Naive B cell (primary cell): ENCODE measurements at places on chromosomes 6 and 20.

GRCh38 chr20:46973766-46974165 lies 79.1 kb downstream of the EYA2 start:
- DNase-seq: no peak

GRCh38 chr6:45421709-45422502 lies 44.2 kb upstream of the SUPT3H start:
- peak; percentile 39 for DNase-seq

DNA sequence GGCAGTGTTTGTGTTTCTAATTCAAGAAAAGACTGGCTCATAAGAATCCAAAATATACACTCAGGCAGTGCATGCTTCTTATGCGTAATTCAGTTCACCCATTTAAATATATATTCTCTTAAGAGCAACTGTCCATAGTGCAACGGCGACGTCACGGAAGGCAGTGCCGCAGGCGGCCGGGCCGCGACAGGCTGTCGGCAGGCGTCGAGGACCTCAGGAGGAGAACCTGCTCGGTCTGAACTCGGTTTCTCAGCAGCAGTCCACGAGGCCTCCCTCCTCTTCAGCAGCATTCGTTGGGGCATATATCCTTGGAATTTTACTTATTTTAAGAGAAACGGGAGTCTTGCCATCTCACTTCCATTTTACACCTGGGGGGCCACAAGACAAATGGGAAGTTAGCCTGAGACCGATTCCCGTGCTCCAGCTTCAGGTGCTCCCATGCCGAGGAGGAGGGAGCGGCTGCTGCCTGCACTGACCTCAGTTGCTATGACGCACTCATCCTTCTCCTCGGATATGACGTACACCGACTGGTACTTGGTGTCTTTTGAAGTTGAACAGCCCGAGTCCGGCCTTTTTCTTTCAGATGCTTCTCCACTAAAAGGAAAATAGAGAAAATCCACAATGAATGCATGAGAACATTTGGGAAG lies 8.2 kb downstream of the DLL1 start:
- no peak for DNase-seq

DNA sequence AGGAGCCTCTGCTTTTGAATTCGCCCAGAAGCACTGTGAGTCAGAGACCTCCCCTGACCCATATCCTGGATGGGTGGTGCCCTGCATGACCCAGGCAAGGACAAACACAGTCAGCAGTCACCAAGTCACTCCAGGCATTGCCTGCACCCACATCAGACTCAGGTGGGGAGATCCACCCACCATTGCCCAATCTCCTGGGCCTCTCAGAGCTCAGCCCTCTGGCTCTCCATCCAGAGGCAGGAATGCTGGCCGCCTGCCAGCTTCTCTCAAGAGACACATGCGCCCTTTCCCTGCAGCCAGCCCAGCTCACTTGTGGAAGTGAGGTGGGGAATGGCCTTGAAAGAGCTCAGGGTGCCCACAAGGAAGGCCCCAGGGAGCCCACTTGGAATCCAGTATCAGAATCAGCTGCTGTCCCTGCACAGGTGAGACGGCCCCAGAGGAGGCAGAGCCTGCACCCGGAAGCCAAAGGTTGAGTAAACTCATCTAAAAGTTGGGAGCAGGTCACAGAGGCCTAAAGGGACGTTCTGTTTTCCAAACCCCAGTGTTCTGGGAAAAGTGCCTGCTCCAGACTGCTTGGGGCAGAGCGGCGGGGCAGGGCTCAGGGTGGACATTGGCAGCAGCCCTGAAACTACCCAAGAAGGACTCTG lies 129.8 kb downstream of the PREX1 start:
- DNase-seq: no peak

DNA sequence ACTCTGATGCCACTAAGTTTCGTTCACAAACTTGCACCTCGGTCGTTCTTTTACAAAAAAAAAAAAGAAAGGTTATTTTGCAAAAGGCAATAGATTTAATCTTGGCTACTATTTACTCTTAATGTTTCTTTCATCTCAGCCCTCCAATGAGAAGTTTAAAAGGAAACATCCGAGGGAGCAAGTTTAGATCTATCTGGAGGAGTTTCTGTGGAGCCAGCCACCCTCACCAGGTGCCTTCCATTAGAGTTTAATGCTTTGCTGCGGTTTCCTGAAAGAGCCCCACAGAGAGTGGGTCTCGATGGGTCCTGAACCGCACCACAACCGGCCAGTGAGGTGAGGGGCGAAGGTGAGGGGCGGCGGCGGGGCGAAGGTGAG lies 632 bp downstream of the PRKN start:
- DNase-seq: no peak

GRCh38 chr6:125688138-125688537 lies 61.3 kb upstream of the HEY2 start:
- DNase-seq: no peak

DNA sequence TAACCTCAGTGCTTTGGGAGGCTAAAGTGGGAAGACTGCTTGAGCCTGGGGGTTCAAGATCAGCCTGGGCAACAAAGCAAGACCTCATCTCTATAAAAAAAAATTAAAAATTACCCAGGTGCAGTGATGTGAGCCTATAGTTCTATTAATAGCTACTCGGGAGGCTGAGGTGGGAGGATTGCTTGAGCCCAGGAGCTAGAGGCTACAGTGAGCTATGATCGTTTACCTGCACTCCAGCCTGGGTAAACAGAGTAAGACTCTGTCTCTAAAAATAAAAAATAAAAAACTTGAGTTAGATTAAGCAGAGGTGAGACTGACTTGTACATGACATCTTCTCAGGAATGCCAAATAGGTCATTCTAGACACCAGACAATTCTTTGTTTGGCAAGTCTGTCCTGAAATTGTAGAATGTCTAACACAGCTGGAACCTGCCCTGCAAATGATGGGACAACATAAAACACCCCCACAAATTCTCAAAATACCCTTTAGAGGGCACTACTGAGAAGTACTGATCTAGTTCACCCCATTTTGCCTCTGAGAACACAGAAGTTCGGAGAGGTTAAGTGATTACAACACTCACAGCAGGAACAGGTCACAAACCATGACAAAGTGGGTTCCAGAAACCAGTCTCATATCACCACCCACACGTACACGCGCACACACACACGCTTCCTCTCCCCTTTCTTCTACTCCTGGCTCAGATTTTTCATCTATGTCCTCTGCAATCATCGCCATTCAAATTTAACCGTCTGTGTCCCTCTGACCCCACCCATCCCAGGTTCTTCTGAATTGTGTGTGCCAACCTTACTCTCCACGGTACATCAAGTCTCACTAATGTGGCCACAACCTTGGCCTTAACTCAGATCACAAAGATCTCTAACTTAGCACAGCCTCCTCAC lies 38.3 kb downstream of the ARHGAP18 start:
- peak; percentile 28 for DNase-seq

DNA sequence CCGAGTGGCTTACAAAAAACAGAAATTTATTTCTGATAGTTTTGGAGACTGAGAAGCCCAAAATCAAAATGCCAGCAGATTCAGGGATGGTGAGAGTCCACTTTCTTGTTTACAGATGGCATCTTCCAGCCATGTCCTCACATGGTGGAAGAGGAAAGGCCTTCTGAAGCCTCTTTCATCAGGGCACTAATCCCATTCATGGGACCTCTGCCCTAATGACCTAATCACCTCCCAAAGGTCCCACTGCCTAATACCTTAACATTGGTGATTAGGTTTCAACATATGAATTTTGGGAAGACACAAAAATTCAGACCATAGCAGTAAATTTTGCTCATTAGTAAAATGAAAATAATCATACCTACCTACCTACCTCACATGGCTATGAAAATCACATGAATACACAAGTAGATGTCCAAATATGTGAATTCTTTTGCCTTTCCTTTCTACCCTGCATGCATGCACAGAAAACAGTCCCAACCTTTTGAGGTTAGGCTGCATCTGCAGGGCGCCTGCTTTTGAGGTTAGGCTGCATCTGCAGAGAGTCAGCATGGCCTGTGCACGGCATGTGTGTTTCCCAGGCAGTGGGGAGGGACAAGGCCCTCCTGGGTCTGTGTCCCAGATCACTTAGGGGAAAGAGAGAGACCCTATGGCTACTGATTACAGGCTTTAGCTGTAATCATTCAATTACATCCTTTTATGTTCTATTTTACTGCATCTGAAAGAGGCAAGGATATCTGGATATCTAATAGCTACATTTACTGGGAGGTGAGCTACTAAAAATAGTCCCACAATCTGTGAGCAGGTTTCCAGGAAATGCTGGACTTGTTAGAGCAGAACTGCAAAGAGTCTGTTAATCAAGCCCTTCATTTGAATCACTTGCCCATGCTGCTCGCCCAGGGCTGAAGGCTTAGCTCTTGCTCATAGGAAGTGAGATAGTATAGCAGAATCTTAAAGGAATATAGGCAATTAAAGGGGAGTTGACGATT lies 497.7 kb upstream of the MARCKS start:
- DNase-seq: no peak

GRCh38 chr6:7727086-7727945 lies 1.4 kb downstream of the BMP6 start:
- DNase-seq: peak; percentile 9

- peak; percentile 59 for DNase-seq
Observed at GRCh38 chr6:108592371-108593337, 31.9 kb downstream of the FOXO3 start.

DNA sequence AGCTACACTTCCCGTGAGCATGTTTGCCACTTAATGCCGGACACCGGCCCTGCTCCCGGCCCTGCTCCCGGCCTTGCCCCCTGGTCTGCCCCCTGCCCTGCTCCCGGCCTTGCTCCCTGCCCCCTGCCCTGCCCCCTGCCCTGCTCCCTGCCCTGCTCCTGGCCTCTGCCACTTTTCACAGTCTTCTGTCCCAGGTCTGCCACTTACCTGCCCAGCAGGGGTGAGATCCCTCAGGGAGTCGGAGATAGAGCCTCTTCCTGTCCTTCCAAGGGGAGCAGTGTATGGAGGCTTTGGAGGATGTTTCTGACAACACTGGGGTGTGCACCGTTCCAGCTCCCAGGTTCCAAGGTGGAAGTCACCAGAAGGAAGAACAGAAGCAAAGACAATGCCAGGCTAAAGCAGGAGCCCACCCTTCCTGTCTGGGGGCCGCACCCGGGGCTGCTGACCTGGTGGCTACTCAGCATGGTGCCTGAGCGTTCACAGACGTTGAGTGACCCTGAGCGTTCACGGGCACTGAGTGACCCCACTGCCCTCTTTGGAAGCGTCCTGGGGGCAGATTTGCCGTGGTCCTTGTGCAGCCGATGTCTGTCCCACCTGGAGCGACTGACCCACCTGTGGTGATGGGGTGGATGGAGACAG lies 199.8 kb downstream of the DLL1 start:
- DNase-seq: no peak

GRCh38 chr6:24755279-24755678 lies 19.5 kb upstream of the GMNN start:
- DNase-seq: no peak

DNA sequence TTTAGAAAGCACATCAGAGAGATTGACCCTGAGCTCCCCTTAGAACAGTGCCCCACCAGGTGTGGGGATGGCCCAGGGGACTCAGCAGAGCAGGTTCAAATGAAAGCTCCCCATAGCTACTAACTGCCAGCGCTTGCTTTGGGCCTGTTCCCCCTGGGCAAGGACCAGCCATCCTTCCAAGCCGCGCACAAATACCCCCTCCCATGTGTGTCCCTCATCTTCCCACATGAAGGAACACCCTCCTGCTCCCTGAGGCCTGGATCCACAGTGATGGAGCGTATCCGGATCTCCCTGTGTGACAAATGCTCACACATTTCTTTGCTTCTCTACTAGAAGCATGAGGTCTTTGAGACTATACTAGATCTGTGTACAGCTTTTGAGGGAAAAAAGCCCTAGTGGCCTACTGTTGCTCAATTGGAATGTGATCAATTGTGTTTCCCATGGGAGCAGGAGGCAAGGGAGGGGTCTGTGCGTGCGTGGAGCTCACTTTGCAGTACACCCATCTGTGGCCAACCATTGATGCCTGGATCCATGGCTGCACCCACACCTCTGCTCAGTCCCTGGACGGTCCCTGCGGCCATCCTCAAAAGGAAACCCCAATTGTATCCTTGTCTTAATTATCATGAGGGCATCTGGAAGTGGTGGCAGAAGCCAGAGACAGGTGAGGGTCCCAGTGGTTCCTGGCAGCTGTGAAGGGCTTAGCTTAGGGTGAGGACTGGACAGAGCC lies 1.4 kb upstream of the RAET1G start:
- DNase-seq: no peak

- DNase-seq: no peak
Observed at GRCh38 chr20:52542131-52542530, 350.6 kb upstream of the ZFP64 start.

- no peak for DNase-seq
Observed at GRCh38 chr6:19209202-19209601, 628.0 kb upstream of the ID4 start.

- no peak for DNase-seq
Observed at GRCh38 chr6:12716298-12716916, at the start of gene PHACTR1. PHACTR1 (plus strand) TSS chr6:12716767.

DNA sequence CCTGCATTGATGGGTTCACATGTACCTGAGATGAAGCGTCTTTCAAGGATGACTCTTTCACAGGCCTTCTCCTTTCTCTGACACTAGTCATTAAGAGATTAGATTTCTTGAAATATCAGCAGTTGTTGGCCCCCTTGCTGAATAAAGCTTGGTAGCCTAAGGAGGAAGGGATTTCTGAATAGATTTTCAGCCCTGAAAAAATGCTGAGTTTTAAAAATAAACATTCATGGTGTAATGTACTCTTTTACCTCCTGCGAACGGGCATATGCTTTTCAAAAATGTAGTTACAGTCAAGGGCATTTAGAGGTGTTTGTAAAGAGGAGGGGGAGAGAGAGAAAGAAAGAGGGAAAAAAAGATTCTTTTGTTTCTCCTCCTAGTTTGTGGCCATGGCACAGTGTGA lies 222.7 kb downstream of the SOX4 start:
- DNase-seq: no peak

- no peak for DNase-seq
Observed at GRCh38 chr6:112007254-112007653, 46.6 kb upstream of the CCN6 start.

- DNase-seq: peak; percentile 11
Observed at GRCh38 chr6:12957321-12958051, 240.9 kb downstream of the PHACTR1 start.

DNA sequence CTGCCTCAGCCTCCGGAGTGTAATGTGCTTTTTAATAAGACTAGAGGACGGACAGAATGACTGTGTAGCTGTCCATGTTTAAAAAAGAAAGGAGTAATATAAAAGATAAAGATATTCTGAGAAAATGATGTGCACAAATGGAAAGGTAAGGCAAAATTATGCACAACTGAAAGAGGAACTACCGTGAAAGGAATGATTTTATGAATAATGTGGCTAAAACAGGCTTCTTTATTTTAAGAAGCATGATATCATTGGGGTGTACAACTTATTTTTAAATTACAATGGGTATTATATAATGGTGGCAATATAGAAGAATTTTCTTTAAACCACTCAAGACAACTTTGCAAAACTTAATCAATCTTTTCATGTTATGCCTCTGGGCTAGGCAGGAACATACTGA lies 78.1 kb downstream of the FIG4 start:
- DNase-seq: peak; percentile 3

DNA sequence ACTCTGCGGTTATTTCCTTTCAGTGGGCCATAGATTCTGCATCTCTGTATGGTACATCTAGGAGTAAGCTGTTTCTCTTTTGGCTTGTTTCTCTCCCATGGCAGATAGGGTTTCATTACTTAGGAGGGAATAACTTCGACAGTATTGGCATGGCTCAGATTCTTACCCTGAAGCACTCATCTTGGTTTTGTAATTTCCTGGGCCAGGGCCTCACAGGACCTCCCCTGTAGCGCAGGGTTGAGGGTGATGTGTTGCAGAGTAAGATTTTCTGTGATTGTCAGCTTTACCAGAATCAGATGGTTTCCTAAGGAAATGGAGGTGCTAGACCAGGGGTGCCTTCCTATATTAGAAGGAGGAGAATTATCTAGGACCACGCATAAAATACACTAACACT lies 78.3 kb downstream of the STXBP5 start:
- DNase-seq: no peak

GRCh38 chr6:140043357-140043756 lies 668.9 kb upstream of the CITED2 start:
- no peak for DNase-seq
